ENCODE measurements at places on chromosomes 16 and 17. TPM values are rescaled to one million over a fixed set of nuclear protein-coding genes. Genes with fewer than 3 reads are reported as not detected.

DNA sequence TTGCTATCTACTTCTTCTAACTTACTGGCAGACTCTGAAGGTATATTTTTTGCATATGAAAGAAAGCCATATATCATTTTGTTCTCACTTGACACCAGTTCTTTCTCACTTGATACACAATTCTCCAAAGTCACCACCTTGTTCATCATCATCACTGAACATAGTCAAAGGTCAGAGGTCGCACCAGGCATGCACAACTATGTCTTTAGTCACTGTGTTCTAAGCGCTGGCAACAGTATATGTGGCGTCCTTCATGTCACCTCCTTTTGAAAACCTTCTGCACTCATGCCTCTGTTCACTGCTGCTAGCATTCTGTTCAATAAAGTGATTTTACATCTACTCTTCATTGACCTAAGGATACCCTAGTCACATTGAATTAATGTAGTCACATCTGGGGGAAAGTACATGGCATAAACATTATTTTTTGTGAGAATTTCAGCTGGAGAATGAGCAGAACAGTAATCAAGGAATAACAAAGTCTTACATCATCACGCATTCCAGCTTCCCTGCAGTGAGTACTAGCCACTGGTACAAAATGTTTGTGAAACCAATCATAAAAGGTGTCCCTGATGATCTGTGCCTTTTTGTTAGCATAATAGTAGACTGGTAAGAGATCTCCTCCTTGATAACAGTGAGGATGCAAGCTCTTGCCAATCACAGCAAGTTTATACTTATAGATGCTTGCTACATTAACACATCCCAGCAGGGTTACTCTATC is 20.5 kb upstream of the TBX4 start:
- no peak overlapping the region for H3K4me3 ChIP-seq
- no peaks in the 10 kb centered on the region for H3K4me1 ChIP-seq
- DNase-seq, result no peak
- H3K36me3 ChIP-seq, result no peaks in the 10 kb centered on the region
- no peak overlapping the region for H3K27ac ChIP-seq

- H3K27ac ChIP-seq, result no peak overlapping the region
- H3K4me1 ChIP-seq, result no peaks in the 10 kb centered on the region
- no peak overlapping the region for H3K4me3 ChIP-seq
- H3K27me3 ChIP-seq, result no peaks in the 10 kb centered on the region
- DNase-seq, result no peak
Observed at GRCh38 chr17:78450696-78451345, 72.4 kb downstream of the PGS1 start.

DNA sequence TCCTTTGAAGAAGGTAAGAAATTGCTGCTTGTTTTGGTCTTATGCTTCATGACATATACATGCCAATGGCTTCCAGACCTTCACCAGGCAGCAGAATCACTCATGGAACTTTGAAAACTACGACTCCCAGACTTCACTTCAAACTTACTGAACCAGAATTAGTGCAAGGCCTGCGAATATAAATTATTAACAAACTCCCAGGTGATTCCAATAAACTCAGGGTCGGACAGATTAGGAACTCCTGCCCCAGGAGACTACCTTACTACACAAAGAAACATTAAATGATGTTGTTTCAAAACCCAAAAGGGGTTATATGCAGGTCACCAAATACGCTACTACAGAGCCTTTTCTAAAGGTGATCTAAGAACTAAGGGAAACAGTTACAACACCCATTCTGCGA is 20.4 kb downstream of the PSME3IP1 start:
- peaks cover 8% of the 10 kb centered on the region for H3K4me1 ChIP-seq
- no peak overlapping the region for H3K4me3 ChIP-seq
- no peaks in the 10 kb centered on the region for H3K27me3 ChIP-seq
- H3K27ac ChIP-seq, result no peak overlapping the region
- DNase-seq, result no peak
- H3K36me3 ChIP-seq, result peaks cover 63% of the 10 kb centered on the region

Gene CASKIN2
- 2.3 TPM for total RNA-seq

DNA sequence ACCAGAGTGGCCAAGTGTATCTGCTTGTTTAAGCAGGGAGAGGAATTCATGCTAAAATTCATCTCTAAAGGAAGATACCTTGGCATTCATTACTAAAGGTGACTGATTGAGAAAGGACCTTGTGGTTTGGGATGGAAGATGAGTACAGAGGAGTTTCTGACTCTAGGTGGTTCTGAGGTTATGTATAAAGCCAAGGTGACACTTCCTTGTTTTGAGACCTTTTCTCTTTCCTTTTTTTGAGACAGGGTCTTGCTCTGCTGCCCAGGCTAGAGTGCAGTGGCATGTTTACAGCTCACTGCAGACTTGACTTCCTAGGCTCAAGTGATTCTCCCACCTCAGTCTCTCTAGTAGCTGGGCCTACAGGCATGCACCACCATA is 9.1 kb downstream of the ABHD15 start:
- no peak overlapping the region for H3K4me3 ChIP-seq
- no peak overlapping the region for H3K27ac ChIP-seq
- H3K27me3 ChIP-seq, result no peaks in the 10 kb centered on the region
- H3K36me3 ChIP-seq, result peaks cover 31% of the 10 kb centered on the region
- no peak for DNase-seq
- peaks cover 23% of the 10 kb centered on the region for H3K4me1 ChIP-seq

Gene CDRT4
- total RNA-seq, result 8.0 TPM

DNA sequence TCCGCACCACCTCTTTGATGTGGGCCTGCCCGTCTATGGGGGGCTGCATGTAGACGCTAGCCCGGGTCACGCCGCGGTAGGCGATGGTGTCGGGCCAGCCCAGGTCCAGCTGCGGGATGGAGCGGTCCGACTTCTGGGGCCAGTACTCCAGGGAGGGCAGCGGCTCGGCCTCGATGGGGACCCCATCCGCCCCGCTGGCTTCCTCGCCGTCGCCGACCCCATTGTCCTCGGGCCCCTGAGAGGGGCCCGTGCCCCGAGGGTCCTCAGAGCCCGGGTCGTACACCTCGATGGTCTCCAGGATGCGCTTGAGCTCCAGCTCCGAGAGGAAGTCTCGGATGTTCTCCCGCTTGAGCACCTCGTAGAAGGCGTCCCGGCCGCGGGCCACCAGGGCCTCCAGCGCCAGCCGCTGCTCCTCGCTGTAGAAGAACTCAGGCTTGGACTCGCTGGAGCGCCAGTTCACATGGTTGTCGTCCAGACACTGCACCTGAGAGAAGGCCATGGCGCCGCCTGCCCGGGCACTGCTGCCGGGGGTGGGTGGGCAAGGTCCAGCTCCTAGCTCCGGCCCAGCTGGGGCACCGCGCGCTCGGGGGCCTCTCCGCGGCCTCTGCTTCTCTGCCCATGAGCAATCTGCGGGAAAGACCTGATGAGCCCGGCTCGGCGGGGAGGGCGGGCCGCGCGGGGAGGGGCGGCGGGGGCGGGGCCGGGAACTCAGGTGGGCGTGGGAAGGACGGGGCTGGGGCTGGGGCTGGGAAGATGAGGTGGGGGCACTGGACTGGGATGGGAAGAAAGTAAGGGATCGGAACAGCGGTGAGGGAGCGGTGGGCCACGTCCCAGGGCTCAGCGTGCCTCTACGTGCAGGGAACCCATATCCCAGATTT is 782 bp downstream of the FAM83G start:
- DNase-seq, result peak; percentile 17
- peaks cover 17% of the 10 kb centered on the region for H3K36me3 ChIP-seq
- H3K27ac ChIP-seq, result peak overlapping the region; percentile 68
- peaks cover 25% of the 10 kb centered on the region for H3K4me1 ChIP-seq
- H3K4me3 ChIP-seq, result peak overlapping the region; percentile 86

DNA sequence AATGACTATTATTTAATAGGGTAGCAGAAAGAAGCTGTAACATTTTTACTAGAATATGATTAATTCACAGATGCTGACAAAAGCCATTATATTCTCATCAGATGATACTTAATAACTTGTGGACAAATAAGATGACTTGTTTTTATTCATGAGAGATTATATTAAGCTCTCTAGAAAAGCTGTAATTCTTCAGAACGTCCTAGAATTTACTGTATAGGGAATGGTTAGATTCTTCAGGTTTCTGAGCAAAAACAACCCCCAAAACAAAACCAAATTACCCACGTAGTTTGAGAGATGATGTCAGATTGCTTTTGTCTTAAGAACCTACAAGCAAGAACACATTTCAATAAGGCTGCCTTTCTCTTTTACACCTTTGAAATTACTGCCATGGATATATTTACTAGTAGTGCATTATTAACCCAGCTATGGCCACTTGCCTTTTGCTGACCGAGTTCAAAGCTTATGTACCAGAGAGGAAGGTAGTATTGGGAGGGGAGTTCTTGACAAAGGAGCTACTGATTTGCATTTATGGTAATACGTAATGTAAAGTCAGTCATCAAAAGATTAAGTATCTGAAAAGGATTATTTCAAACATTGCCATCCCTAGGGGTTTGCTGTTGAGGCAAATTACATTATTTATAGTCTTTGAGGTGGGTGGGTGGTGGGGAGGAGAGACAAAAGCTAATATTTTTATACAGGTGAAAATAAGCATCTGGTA is 51.7 kb downstream of the NLK start:
- H3K27ac ChIP-seq, result no peak overlapping the region
- peaks cover 6% of the 10 kb centered on the region for H3K4me1 ChIP-seq
- DNase-seq, result no peak

- no peaks in the 10 kb centered on the region for H3K27me3 ChIP-seq
- H3K36me3 ChIP-seq, result no peaks in the 10 kb centered on the region
- peaks cover 26% of the 10 kb centered on the region for H3K4me1 ChIP-seq
Observed at GRCh38 chr17:27518048-27518447, 61.8 kb downstream of the KSR1 start.

Gene ANKRD40CL
- not detected for total RNA-seq

Gene TMEM88
- 4.1 TPM for total RNA-seq

DNA sequence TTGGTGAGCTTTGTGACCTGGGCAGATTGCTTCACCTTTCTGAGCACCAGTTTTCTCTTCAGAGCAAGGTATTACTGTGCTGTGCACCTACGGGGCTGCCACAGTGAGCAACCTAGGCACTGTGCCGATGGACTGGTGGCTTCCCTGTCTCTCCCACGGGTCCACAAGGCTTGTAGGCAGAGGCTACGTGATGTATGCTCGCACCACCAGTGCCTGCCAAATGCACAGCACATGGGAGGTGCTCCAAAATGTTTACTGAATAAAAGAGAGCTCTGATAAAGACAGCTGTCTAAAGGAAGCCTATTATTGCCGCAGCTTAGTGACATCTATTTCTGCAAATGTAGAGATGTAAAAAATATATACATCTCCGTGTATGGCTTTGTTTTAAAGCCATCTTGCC is 139.2 kb downstream of the CDK5R1 start:
- no peaks in the 10 kb centered on the region for H3K27me3 ChIP-seq
- H3K4me3 ChIP-seq, result no peak overlapping the region
- H3K27ac ChIP-seq, result no peak overlapping the region
- no peaks in the 10 kb centered on the region for H3K4me1 ChIP-seq
- no peak for DNase-seq

Gene RGS11
- total RNA-seq, result 0.46 TPM

DNA sequence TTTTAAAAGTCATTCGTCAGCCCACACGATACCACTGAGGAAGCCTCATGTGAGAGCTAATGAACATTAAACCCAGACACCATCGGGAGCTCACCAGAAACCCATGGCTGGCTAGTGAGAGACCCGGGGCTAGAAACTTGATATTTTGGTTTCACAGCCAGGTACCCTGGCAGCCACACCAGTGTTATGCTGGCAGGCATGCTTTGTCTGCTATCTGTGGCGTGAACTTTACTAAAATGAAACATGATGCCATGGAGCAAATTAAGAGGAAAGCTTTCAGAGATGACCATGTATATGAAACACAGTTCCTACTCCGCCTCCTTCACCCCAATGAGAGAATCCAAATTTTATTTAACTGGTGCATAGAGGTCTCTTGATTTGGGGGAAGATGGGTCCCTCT is 291.2 kb downstream of the IRX3 start:
- H3K4me1 ChIP-seq, result peaks cover 11% of the 10 kb centered on the region
- no peak overlapping the region for H3K27ac ChIP-seq
- H3K27me3 ChIP-seq, result no peaks in the 10 kb centered on the region
- H3K4me3 ChIP-seq, result no peak overlapping the region

- DNase-seq, result no peak
- peaks cover 43% of the 10 kb centered on the region for H3K36me3 ChIP-seq
- peaks cover 4% of the 10 kb centered on the region for H3K4me1 ChIP-seq
Observed at GRCh38 chr16:24125214-24125613, 130.9 kb upstream of the CACNG3 start.

Gene SLC5A11
- not detected for total RNA-seq

Gene GAST
- not detected for total RNA-seq

Gene FBXW10B
- total RNA-seq, result 0.46 TPM

Gene CBX8
- total RNA-seq, result 9.9 TPM

Gene GNG13
- total RNA-seq, result not detected

GRCh38 chr16:5845046-5845445 is 747.5 kb upstream of the EEF2KMT start:
- H3K4me1 ChIP-seq, result no peaks in the 10 kb centered on the region
- H3K4me3 ChIP-seq, result no peak overlapping the region
- no peaks in the 10 kb centered on the region for H3K27me3 ChIP-seq
- H3K27ac ChIP-seq, result no peak overlapping the region

DNA sequence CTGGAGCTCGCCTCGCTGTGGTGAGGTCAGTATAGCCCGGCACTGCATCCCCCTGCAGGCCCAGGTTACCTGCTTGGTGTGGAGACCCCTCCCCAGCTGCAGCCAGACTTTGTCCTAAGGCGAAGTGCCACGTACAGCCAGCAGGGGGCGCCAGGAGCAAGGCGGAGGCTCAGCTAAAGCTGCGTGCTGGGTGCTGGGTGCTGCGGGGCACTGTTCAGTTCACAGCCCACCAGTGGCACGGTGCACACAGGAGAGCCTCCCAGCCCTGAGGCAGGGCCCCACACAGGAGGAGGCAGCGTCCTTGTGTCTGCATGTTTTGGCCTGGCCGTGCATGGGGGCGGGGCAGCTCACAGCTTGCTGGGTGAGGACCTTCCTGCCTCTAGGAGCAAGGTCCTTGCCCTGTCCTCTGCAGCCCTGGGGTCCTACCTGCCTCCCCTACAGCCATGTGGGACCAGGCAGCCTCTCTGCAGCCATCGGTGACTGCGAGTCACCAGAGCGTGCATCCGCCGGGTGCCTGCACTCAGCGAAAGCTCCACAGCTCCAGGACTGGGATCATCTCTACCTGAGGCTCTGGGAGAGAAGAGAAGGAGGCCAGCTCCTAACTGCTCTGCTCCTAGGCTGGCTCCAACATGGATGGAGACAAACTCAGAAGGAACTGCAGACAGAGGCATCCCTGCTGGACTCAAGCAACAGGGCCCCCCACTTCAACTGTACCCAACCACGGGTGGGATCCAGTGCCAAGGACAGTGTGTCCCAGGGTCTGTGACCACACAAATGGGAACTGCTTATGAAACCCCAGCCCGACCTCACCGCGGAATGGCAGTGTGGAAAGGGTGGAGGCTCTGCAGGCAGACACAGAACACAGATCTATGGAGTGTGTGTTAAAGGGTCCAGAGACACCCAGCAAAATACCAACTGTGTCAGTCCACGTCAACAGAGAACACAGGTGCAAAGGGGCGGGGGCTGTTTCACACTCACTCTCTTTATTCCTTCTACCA is 19.0 kb downstream of the SLC7A5 start:
- no peak overlapping the region for H3K4me3 ChIP-seq
- H3K36me3 ChIP-seq, result peaks cover 81% of the 10 kb centered on the region
- DNase-seq, result peak; percentile 65
- H3K27ac ChIP-seq, result no peak overlapping the region

Gene DCTN5
- total RNA-seq, result 88.4 TPM

Measured in activated T-helper 2 cell treated with anti-CD3 and anti-CD28 coated beads, Interferon-gamma antibody, Interleukin-2, Interleukin-4, amounts not matched to agents 10 μg/mL and 5 μg/mL and 100 μg/mL, durations not matched to agents 14 hours and 24 hours and 36 hours (primary cell).